Upper lobe of left lung (tissue), 6 donors: ENCODE measurements at places on chromosomes 5 and 9. TPM values are rescaled to one million over a fixed set of nuclear protein-coding genes. Genes with fewer than 3 reads are reported as not detected.

Gene CRHBP
- total RNA-seq: 0.30 TPM

DNA sequence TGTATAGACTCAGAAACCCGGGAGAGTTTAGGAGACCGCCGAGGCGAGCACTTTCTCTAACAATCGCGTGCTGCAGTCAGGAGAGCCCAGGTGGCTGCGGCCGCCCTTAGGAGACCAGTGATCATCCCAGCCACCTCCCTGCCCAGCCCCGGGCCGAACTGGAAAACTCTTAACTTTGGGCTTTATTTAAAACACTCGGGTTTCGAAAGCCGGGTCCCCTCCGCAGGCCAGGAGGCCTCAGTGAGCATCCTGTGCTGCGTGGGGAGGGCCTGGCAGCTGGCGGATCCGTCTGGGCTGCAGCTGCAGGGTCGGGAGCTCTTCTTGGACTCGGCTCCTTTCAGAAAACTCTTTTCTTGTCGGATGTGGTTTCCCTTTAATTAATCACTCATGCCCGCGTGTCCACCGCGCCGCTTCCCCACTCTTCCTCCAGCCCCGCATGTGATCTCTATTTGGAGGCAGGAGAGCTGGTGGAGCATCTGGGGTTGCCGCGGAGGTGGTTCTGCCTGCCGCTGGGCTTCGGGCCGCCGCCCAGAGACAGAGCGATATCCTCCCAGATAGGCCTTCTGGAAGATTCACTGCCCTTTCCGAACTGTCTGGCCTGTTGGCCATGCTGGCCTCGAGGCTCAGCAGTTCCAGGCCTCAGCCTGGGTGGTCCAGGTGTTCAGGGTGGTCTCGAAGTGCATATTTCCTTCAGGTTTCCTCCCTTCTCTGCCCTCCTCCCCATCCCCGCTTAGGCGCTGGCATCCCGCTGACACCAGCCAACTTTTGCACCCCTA is 59.5 kb downstream of the TMEM174 start:
- no peaks in the 10 kb centered on the region for H3K36me3 ChIP-seq
- no peak overlapping the region for H3K27ac ChIP-seq
- H3K4me3 ChIP-seq: no peak overlapping the region
- peaks cover 22% of the 10 kb centered on the region for H3K4me1 ChIP-seq

- no peak for DNase-seq
- H3K4me3 ChIP-seq: no peak overlapping the region
- H3K27ac ChIP-seq: no peak overlapping the region
Observed at GRCh38 chr5:10457682-10458574, 16.2 kb downstream of the ROPN1L start.

Gene PTGR1
- 38.1 TPM for total RNA-seq

Gene LRRC26
- total RNA-seq: not detected

GRCh38 chr5:80654054-80654390 is 430 bp upstream of the MSH3 start:
- H3K36me3 ChIP-seq: peaks cover 18% of the 10 kb centered on the region
- H3K4me3 ChIP-seq: peak overlapping the region; percentile 68
- no peaks in the 10 kb centered on the region for H3K27me3 ChIP-seq
- no peak overlapping the region for H3K27ac ChIP-seq

GRCh38 chr9:97905228-97905627 is 17.1 kb downstream of the TRMO start:
- H3K4me3 ChIP-seq: no peak overlapping the region
- DNase-seq: no peak
- H3K27me3 ChIP-seq: no peaks in the 10 kb centered on the region
- H3K36me3 ChIP-seq: peaks cover 48% of the 10 kb centered on the region

GRCh38 chr5:145826895-145827674 is 8.1 kb downstream of the PRELID2 start:
- peaks cover 20% of the 10 kb centered on the region for H3K4me1 ChIP-seq
- H3K27ac ChIP-seq: no peak overlapping the region
- no peaks in the 10 kb centered on the region for H3K27me3 ChIP-seq
- H3K36me3 ChIP-seq: no peaks in the 10 kb centered on the region
- H3K4me3 ChIP-seq: no peak overlapping the region

Gene DIPK1B
- 16.9 TPM for total RNA-seq

GRCh38 chr5:129541648-129542251 is 81.7 kb downstream of the ADAMTS19 start:
- no peaks in the 10 kb centered on the region for H3K36me3 ChIP-seq
- no peak overlapping the region for H3K27ac ChIP-seq
- no peaks in the 10 kb centered on the region for H3K4me1 ChIP-seq

GRCh38 chr5:171379961-171380360 is 7.7 kb upstream of the NPM1 start:
- H3K36me3 ChIP-seq: no peaks in the 10 kb centered on the region
- no peak for DNase-seq
- no peaks in the 10 kb centered on the region for H3K4me1 ChIP-seq
- no peak overlapping the region for H3K27ac ChIP-seq
- no peak overlapping the region for H3K4me3 ChIP-seq

Gene OLFML2A
- 13.2 TPM for total RNA-seq

Gene TEK
- 25.8 TPM for total RNA-seq

- H3K4me1 ChIP-seq: no peaks in the 10 kb centered on the region
- H3K27me3 ChIP-seq: no peaks in the 10 kb centered on the region
Observed at GRCh38 chr5:55608595-55609349, 74.0 kb upstream of the PLPP1 start.

DNA sequence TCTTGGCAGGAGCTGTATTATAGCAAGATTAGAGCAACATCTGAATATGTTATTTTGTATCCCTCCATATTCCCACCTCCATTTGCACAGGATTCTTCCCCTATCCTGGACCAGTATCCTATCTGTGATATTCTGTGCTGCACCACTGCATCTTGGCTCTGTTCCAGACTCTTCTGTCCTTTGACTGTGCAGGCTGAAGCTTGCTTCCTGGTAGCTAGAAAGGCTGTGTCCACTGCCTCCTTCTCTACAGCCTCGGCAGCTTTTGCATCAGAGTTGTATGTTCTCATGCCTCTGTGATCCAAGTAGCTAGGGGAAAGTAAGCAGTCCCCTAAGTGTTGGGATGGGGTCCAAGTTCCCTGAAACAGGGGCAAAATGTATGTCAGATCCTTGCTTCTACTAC is 104.1 kb downstream of the GAS1 start:
- H3K27me3 ChIP-seq: no peaks in the 10 kb centered on the region
- no peak overlapping the region for H3K4me3 ChIP-seq
- DNase-seq: no peak
- H3K36me3 ChIP-seq: no peaks in the 10 kb centered on the region
- H3K4me1 ChIP-seq: no peaks in the 10 kb centered on the region

Gene IL13
- not detected for total RNA-seq

- peak overlapping the region; percentile 22 for H3K27ac ChIP-seq
- DNase-seq: no peak
- H3K36me3 ChIP-seq: peaks cover 79% of the 10 kb centered on the region
Observed at GRCh38 chr5:134547999-134548658, 22.7 kb downstream of the JADE2 start.

DNA sequence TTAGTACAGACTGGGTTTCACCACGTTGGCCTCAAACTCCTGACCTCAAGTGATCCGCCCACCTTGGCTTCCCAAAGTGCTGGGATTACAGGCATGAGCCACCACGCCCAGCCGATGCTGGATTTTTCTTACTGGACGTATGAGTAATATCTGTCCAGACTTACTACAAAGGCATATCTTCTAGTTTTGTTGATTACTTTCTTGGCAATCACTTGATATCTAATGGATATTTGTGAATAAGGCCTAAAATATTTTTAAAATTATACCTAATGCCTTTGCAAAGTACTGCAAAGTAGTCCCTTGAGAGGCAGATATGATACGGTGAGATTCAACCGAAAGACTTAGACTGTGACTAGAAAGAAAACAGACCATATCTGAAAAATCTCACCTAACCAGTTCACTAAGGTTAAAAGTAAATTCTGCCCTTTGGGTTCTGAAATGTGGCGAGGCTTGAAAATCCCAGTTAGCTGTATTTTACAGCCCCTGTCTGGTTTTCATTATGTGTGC is 152.1 kb downstream of the GNAQ start:
- no peaks in the 10 kb centered on the region for H3K36me3 ChIP-seq
- no peak overlapping the region for H3K4me3 ChIP-seq
- peaks cover 19% of the 10 kb centered on the region for H3K4me1 ChIP-seq
- H3K27ac ChIP-seq: no peak overlapping the region
- no peak for DNase-seq

DNA sequence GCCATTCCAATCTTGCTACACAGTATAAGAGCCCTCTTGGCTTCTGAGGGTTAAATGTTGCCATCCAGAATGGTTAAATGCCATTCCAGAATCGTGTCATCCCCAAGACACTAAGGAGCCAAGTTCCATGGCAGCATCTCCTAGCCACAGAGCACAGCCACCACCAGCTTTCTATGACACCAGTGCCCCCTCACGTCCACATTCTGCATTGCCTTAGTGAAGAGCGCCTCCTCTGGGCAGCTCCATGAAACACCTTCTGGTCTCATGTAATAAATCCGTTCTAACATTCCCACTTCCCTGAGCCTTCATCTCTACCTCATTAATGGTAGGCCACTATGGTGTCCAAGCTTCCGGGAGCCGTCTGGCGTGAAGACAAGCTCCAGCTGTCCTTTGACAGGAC is 12.4 kb downstream of the CBY3 start:
- H3K36me3 ChIP-seq: peaks cover 22% of the 10 kb centered on the region
- DNase-seq: no peak
- H3K27ac ChIP-seq: no peak overlapping the region
- H3K4me3 ChIP-seq: no peak overlapping the region
- no peaks in the 10 kb centered on the region for H3K4me1 ChIP-seq

DNA sequence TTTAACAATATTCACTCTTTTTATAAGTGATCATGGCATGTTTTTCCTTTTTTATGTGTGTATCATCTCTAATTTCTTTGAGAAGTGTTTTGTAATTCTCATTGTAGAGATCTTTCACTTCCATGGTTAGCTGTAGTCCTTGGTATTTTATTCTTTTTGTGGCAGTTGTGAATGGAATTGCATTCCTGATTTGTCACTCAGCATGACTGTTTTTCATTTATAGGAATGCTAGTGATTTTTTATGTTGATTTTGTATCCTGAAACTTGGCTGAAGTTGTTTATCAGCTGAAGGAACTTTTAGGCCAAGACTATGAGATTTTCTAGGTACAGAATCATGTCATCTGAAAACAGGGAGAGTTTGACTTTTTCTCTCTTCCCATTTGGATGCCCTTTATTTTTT is 13.1 kb upstream of the SPINK13 start:
- no peaks in the 10 kb centered on the region for H3K4me1 ChIP-seq
- H3K27me3 ChIP-seq: no peaks in the 10 kb centered on the region
- no peaks in the 10 kb centered on the region for H3K36me3 ChIP-seq
- H3K4me3 ChIP-seq: no peak overlapping the region

- no peak for DNase-seq
- H3K4me1 ChIP-seq: no peaks in the 10 kb centered on the region
- no peak overlapping the region for H3K4me3 ChIP-seq
- H3K27ac ChIP-seq: no peak overlapping the region
- no peaks in the 10 kb centered on the region for H3K36me3 ChIP-seq
Observed at GRCh38 chr9:109953300-109953699, 173.3 kb downstream of the PALM2AKAP2 start.

- peaks cover 12% of the 10 kb centered on the region for H3K4me1 ChIP-seq
- no peaks in the 10 kb centered on the region for H3K27me3 ChIP-seq
- no peaks in the 10 kb centered on the region for H3K36me3 ChIP-seq
- DNase-seq: peak; percentile 88
- H3K4me3 ChIP-seq: no peak overlapping the region
- peak overlapping the region; percentile 66 for H3K27ac ChIP-seq
Observed at GRCh38 chr5:148966348-148966747, 96.5 kb downstream of the SH3TC2 start.

DNA sequence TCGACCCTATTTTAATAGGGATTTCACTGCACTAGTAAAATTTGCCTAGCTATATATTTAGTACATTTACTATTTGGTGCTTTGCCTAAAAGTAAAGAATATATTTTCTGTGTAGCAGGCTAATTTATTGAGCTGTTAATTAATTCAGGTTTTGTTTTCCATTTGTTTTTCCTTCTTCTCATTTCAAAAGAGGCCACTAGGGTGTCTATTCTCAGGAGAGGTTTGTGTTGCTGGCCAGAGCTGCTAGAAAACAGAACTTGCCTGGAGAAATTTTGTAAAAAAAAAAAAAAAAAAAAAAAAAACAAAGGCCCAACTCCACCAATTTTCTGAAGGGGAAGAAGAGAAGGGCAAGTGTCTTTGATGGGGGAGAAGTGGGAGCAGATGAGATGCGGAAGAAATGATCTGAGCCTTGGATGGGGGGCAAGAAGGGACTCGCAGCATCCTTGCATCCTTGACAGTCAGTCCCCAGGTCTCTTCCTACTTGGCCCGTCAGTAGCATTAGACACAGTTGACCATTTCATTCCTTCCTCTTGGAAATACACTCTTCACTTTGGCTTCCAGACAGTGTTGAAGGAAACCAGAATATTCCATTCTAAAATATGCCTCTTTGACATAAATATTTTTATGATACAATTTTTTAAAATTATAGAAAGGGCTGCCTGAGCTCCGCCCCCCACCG is 318.5 kb downstream of the TRPM3 start:
- H3K36me3 ChIP-seq: no peaks in the 10 kb centered on the region
- DNase-seq: no peak
- H3K4me1 ChIP-seq: no peaks in the 10 kb centered on the region
- H3K27me3 ChIP-seq: no peaks in the 10 kb centered on the region
- H3K27ac ChIP-seq: no peak overlapping the region
- H3K4me3 ChIP-seq: no peak overlapping the region

Gene SLC25A2
- total RNA-seq: 0.43 TPM

DNA sequence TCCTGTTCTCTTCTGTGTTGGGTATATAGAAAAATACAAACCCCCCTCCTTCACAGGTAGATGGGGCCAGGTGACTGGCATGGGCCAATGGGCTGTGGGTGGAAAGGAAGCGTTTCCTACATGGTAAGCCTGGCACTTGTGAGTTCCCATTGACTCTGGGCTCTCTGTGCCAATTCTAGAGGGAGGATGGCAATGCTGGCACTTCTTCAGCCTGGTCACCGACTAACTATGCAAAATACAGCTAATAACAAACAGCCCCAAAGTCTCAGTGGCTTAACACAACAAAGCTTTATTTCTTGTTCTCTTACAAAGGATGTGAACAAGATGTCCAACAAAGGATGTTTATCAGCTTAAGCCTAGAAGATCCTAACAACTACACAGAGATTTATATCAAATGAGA is 258.1 kb downstream of the SYK start:
- H3K4me3 ChIP-seq: no peak overlapping the region
- no peak for DNase-seq
- H3K27ac ChIP-seq: peak overlapping the region; percentile 80
- no peaks in the 10 kb centered on the region for H3K36me3 ChIP-seq
- peaks cover 19% of the 10 kb centered on the region for H3K4me1 ChIP-seq

DNA sequence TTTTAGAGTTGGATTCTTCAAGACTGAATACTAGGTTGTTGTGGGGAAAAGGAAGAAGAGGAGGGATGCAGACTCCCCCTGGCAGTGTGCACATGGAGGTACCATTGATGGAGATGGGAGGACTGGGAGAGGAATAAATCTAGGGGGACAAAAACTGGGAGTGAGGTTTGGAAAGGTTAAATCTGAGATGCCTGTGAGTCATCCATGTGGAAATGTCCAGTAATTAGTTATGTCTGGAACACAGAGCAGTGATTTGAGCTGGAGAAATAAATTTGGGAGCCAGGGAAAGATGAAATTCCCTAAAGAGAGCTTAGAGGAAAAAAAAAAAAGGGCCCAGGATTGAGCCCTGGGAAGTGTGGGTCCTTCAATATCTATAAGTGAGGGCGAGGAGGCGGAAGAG is 8.0 kb upstream of the CCIN start:
- DNase-seq: no peak
- peaks cover 3% of the 10 kb centered on the region for H3K36me3 ChIP-seq
- no peak overlapping the region for H3K4me3 ChIP-seq
- no peak overlapping the region for H3K27ac ChIP-seq
- H3K4me1 ChIP-seq: peaks cover 8% of the 10 kb centered on the region

Gene CDC37L1
- total RNA-seq: 8.1 TPM
